AG09319 (cell line): ENCODE measurements at places on chromosomes 11 and 22.

- DNase-seq = no peak
Measured at GRCh38 chr22:42943981-42944380, 71.0 kb downstream of the PACSIN2 start.

DNA sequence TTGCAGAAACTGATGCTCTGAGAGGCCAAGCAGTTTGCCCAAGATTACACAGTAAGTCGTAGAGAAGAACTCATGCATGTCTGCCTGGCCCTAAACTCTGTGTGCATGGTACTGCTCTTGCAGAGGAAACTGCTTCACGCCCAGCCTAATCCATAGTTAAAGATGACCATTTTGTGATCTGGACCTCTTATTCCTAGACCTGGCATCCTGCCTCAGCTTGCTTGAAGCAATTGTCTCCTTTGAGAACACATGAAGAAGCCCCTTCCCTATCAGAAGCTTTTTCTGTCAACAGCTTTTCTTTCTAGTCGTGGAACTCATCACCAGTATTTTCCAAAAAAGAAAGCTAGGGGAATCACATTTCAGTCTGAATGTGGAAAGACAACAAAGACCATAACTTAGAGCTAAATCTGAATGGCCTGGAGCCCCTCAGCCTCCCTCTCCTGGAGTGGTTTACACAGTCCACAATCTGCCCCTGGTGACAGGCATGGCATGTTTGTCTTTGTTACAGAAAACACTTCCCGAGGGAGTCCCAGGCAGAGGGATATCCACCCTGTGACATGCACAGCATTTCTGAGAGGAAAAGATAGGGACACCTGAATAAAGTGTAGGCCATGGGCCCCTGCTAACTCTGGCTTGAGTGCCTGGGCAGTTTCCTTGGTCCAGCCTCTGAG lies 2.9 kb upstream of the FZD4 start:
- DNase-seq = no peak

DNA sequence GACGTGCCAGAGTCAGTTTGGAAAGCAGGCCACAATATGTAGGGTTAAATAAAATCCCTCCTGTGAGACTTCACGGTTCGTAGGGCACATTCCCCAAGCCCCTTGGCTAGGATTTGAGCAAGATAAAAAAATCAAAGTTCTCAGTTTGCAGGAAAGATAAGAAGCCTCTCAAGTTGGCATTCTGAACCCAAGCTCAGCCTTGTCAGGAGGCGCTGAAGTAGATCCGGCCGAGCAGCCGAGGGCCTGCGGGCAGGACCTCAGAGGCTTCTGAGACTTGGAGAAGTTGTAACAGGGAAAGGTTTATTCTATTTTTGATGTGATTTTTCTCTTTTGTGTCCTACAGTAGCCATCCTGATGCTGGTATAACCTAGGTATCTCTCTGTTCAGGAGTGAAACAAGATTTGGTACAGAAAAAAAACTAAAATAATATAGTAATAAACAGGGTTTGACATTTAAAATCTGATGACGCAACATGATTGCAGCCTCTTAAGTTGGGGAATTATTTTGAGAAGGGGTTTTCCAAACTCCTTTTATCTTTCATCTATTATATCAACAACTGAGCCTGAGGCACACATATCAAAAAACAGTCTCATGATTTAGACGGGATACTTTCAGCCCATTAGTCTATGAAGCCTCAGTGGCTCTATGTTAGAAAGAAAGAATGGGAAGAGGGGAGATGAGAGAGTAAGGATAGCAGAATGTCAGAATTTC lies 10.1 kb downstream of the PATE2 start:
- DNase-seq = no peak

DNA sequence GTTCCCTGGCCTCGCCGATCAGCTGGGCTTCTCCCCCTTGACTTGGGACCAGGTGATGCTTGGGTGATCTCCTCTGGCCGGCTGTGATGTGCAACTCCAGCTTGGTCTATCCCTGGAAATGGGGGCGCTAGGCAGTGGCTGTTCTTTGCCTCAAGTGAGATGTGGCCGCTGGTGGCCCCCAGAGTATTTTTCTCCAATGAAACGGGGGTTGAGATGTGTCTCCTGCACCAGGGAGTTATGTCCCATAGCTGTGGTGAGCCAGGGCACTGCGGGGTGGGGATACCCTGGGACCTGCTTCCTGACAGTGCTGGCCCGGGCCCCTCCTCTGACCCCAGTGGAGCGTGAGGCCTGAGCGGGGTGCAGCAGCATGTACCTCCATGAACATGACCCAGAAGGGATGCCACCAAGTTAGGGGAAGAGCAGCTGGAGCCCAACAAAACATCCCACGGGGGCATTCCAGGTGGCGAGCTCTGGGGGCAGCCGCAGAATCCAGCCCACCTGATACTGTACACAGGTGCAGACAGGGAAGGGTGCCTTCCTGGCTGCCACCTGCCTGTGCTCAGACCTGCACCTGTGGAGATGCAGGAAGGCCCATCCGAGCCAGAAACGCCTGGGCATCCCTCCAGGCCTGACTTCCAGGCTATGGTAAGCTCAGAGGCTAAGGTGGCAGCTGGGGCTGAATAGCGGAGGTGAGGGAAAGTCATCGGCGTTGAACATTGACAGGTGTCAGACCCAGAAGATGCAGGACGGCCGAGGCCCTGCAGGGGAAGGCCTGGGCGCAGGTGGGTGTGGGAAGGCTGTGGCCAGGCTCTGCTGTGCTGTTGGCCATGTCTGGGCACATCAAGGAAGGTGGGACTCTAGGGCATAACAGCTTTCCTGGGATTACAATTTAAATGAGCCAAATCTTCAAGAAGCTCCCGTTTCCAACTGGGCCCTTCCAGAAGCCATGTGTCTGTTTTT lies 97.3 kb downstream of the CTTN start:
- no peak for DNase-seq

DNA sequence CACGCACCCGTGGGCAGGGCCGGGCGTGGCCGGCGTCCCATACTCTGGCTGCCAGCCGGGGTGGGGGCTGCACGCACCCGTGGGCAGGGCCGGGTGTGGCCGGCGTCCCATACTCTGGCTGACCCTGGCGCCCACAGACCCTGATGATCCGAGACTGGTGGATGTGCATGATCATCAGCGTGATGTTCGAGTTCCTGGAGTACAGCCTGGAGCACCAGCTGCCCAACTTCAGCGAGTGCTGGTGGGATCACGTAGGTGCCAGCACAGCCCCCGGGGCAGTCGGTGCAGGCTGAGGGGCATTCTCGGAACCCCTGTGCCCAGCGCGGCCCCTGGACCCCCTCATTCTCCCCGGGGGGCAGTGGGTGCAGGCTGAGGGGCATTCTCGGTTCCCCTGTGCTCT lies 19.0 kb downstream of the RNH1 start:
- no peak for DNase-seq

GRCh38 chr11:91869686-91870085 lies 354.9 kb upstream of the FAT3 start:
- no peak for DNase-seq

DNA sequence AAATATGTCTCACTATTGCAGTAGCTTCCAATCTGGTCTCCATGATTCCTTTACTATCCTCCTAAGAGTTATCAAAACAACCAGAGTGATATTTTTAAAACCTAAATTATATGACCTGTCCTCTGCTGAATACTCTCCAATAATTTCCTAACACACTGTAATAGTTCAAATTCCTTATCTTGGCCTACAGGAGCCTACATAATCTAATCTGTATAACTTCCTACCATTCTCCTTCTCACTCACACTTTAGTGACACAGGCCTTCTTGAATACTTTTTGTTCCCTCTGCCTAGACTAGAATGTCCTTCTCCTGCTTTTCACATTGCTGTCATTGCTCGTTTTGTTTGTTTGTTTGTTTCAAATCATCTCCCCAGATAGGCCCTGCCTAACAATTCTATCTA lies 9.4 kb downstream of the FHIP1B start:
- no peak for DNase-seq

GRCh38 chr11:44760917-44761550 lies 34.3 kb downstream of the TSPAN18 start:
- DNase-seq = peak; percentile 29

- DNase-seq = no peak
Measured at GRCh38 chr22:24095826-24096757, 85.0 kb downstream of the CABIN1 start.

DNA sequence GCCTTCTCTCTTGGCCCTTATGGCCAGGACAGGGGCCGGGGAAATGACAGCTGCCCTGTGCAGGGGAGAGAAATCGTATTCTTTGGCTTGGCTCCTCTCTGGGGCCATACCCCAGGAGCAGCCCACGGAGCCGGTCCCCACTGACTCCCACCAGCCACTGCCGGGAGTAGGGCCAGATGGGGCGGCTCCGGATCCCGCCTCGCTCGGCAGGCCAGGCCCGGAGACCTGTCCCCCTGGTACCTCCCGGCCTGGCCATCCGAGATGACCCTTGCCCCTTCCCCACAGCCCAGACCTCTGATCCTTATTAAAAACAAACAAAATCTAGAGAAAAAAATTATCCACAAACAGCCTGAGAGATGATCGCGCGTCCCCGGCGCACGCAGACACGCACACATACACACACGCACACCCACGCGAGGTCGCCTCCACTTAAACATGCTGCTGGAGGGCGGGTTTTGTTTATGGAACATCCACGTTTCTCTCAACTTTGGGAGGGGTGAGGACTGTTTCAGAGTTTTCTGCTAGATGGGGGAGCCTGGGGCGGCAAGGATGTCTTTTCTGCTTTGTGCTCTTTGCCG lies 59.1 kb downstream of the IGLL1 start:
- peak; percentile 4 for DNase-seq

DNA sequence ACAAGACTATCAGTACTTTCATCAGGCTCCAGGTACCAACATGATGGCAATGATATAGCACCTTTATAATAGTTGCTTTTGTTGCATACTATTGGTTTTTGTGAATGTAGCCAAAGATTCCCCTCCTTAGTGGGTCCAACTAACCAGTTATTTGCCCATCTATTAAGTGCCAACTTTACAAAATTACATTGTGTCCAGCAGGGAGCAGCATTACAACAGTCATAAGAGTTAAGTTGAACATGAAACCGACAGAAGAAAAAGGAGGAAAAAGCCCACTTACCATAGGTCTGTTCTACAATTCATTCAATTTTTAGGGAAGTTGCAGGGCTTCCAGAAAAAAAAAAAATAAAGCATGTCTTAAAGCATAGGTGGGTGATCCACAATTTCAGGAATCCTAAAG lies 21.6 kb downstream of the IMMP1L start:
- peak; percentile 28 for DNase-seq

DNA sequence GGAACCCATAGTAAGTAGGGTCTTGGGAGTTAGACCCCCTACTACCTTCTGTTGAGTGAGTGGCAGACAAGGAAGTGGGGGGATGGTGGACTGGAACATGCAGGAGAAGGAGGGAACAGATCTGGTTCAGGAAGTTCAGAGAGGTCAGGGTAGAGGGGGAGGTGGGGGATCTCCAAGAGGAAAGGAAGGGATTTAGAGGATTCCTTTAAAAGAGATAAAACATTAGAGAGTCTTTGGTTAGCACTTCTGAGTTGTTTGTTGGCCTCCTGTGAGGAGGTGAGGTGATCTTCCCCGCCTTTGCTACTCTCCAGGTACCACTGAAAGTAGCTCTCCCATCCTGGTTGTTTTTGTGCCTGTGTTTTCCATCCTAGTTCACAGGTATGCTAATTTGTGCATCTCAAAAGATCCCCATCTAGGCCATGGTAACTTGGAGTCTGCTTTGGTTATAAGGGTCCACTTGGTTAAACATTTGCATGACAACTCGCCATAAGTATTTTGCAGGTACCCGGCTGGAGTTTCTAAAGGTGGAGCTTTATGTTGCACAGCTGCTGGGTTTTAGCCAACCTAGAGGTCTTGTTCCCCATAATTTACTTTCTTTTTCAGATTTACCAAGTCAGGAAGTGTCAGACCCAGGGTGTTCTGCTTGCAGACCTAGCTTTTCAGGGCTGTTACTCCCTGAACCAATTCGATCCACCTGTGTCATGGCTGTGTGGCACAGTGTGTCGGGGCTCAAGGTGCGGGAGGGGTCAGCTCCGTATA lies 79.3 kb upstream of the SORL1 start:
- no peak for DNase-seq

- no peak for DNase-seq
Measured at GRCh38 chr11:65424205-65425104, 1.9 kb downstream of the NEAT1 start.

DNA sequence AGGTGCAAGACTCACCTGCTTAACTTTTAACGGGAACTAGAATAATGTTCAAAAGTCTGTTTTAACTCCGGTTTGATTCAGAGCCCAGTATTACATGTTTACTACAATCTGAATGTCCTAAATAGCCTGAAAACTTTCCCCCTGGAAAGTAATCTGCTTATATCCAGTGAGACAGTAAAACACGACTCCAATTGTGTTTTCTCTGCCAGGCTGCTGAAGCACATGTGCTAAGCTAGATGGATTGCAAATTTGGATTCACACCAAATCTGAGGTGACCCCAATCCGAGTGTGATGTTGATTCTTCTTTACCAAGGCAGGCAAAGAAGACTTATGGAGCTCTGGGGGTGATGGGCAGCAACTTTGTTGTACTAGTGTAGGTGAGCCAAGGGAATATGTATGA lies 158.7 kb upstream of the PDGFD start:
- no peak for DNase-seq

DNA sequence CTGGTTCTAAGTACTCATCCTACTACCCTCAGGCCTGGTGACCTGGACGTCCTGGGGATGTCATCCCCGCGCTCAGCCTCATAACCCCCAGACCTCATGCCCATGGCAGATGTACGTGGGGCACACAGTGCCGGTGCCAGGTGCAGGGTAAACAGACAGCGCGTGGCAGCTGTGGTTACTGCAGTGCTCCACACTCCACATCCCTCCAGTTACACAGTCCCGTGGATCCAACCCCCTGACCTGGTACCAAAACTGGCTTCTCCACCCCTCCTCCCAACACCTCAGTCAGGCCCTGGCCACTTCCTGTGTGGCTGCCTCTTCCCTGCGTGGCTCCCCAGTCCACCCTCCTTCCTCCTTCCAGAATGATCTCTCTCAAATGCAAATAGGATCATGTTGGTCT lies 95.2 kb downstream of the DSCAML1 start:
- DNase-seq = no peak

DNA sequence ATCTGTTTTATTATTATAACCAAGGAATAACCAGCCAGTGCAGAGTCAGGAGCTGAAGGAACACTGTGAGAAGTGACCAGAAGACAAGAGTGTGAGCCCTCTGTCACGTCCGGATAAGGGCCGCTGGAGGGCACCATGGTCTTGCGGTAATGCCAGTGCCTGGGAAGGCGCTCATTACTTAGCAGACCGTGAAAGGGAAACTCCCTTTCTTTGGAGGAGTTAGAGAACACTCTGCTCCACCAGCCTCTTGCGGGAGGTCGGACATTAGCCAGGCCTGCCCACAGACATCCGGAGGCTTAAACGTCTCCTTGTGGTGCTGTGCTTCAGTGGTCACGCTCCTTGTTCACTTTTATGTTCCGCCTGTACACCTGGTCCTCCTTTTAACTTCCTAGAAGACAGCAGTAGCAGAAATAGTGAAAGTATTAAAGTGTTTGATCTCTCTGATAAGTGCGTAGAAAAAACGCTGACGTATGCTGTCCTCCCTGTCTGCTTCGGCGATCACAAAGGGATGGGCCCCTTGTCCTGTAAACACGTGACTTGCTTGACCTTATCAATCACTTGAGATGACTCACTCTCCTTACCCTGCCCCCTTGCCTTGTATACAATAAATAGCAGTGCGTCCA lies 120.6 kb upstream of the LMO1 start:
- DNase-seq = no peak
